ENCODE measurements at places on chromosomes 11 and 22. TPM values are rescaled to one million over a fixed set of nuclear protein-coding genes. Genes with fewer than 3 reads are reported as not detected.

Gene NLRP14
- 0.40 TPM for total RNA-seq

Gene OR10G7
- not detected for total RNA-seq

Gene ART1
- total RNA-seq = not detected

Gene MN1
- 0.42 TPM for total RNA-seq

Gene CD3D
- total RNA-seq = not detected

Gene CDC45
- 30.7 TPM for total RNA-seq

Gene FAM118A
- total RNA-seq = 14.2 TPM

Gene OR2AT4
- total RNA-seq = not detected

Gene ACTN3
- total RNA-seq = 0.07 TPM

Gene FAM111B
- 18.0 TPM for total RNA-seq

Gene DNAJB7
- not detected for total RNA-seq

Gene EXPH5
- total RNA-seq = 0.07 TPM

Gene ZNF280B
- 0.28 TPM for total RNA-seq

Gene CHRM4
- 0.18 TPM for total RNA-seq

Gene CSF2RB
- 8.9 TPM for total RNA-seq

Gene SLC22A25
- not detected for total RNA-seq

Gene MIAT
- 0.26 TPM for total RNA-seq

Gene OR2AG2
- total RNA-seq = 0.07 TPM

Gene NXPE1
- total RNA-seq = not detected

Gene DLG2
- 0.42 TPM for total RNA-seq

Gene BTG4
- not detected for total RNA-seq

Gene TRIM49D2
- total RNA-seq = not detected

Gene CYB561A3
- 33.8 TPM for total RNA-seq

Gene HEPHL1
- not detected for total RNA-seq

Gene TUBA8
- total RNA-seq = 7.3 TPM

Gene MUC5AC
- not detected for total RNA-seq

Gene MS4A15
- not detected for total RNA-seq

Gene TRIM49
- not detected for total RNA-seq

Gene MRGPRX3
- not detected for total RNA-seq

Gene CLDN5
- total RNA-seq = 360 TPM

Gene ANO5
- 4.7 TPM for total RNA-seq

Gene LYVE1
- total RNA-seq = 2.2 TPM

Gene P2RX6
- total RNA-seq = 0.07 TPM

Gene ADORA2A
- total RNA-seq = 113 TPM

Gene GSTP1
- total RNA-seq = 1,026 TPM

Gene OR6A2
- 0.20 TPM for total RNA-seq

Gene BRSK2
- total RNA-seq = 0.20 TPM

Gene OR8D1
- not detected for total RNA-seq

Gene DDI1
- total RNA-seq = not detected

All from pulmonary artery endothelial cell (primary cell).